ENCODE measurements at places on chromosomes 2 and 18.

DNA sequence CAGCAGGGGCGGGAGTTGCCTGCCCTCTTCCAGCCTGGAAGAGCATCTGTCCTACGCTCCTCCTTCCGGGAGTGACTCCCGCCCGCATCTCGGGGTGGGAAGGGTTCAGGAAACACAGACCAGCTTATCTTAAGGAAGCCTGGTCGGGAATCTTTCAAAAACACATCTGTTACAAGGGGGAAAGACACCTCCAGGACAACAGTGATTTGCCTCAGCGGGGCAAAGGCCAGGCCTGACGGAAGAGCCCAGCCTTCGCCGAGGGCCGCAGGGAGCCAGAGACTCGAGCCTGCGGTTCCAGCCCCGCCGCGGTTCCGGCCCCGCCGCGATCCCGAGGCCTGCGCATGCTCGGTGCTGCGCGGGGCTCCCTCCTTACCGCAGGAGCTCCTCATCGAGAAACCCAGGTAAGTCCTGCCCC, 38.1 kb upstream of the TGIF1 start:
- peak; percentile 55 for DNase-seq

GRCh38 chr2:155157711-155158110, 459.2 kb downstream of the KCNJ3 start:
- no peak for DNase-seq

GRCh38 chr2:239316562-239317465, 84.0 kb downstream of the HDAC4 start:
- no peak for DNase-seq

- DNase-seq = no peak
Observed at GRCh38 chr2:37526323-37526722, 145.1 kb downstream of the CDC42EP3 start.

- DNase-seq = no peak
Observed at GRCh38 chr18:63046375-63046774, 273.2 kb downstream of the BCL2 start.

DNA sequence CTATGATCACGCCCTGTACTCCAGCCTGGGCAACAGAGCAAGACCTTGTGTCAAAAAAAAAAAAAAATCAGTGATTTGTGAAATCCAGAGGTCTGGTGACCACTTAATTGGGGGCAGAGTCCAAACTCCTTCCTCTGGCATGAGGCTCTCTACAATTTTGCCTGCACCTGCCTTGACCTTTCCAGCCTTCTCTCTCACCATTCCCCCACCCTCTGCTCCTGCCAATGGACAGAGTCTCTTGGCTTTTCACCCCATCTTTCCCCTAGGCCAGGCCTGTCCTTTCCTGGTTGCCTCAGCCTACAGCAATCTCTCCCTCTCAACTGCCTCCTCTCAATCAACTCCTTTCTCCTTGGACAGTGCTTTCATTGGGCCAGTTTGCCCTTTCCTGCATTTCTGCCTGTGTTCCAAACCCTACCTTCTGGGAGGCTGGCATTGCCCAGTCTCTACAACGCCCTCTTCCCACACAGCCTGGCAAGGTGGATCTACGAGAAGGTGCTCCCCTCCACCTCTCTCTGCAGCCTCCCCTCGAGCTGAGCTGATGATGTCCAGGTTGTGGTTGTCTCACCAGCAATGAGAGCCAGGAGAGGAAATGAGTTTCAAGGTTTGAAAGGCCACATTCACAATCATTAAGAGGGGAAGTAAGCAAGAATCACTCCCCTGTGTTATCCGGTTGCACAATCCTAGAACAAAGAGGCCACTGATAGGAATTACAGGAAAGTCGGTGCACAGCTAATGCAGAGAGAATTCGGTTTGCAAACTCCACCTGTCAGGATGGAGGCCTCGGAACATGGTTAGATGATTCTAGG, 39.5 kb upstream of the NPAS2 start:
- DNase-seq = no peak

DNA sequence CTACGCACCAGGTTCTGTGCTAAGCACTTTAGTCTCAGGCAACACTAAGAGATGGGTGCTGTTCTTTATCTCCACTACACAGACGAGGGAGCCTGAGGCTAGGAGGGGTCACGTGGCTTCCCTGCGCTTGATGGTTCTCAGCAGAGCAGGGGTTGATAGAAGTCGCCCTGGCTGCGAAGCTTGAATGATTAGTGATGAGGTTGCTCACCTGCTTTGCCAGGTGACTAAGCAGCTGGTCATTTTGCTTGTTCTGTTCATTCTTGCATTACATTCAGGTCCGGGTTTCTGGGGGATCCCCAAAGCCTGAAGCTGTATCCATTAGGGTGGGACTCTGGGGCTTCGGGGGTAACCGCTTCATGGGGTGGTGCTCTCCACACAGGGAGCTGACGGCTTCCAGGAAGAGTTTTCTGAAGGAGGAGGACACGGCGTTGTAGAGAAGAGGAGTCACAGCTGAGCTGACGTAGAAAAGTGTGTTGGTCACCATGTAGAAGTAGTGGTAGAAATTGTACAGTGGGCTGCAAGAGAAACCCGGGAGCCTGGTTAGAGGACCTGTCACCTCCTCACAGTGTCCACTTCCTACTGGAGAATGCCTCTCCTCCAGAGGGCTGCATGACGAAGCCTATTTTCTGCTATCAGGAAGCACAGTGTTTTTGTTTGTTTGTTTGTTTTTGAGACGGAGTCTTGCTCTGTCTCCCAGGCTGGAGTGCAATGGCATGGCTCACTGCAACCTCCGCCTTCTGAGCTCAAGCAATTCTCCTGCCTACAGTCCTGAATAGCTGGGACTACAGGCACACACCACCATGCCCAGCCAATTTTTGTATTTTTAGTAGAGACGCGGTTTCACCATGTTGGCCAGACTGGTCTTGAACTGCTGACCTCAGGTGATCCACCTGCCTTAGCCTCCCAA, 11.5 kb downstream of the NTSR2 start:
- DNase-seq = no peak

DNA sequence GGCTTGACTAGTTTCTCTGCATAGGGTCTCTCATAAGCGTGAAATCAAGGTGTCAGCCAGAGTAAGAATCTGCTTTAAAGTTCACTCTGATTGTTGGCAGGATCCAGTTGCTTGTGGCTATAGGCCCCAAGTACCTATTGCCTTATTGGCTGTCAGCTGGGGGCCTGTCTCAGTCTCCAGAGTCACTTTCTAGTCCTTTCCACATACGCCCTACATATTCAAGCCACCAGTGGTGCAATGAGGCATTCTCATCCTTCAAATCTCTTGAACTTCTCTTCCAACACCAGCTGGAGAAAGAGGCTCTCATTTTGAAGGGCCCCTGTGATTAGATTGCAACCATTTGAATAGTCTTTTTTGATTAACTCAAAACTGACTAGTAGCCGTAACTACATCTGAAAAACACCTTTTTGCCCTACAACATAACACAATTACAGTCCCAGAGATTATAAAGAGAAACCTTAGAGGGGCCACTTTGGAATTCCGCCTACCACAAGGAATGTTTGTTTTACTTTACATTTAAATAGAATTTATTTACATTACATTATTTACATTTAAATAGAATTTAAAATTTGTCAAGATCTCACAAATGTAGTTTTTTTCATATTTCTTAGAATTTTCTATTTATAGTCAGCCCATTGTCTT, 520.1 kb downstream of the DSC3 start:
- DNase-seq = no peak
